Bronchus fibroblast of lung (primary cell): ENCODE measurements at places on chromosomes 1 and 21. TPM values are rescaled to one million over a fixed set of nuclear protein-coding genes. Genes with fewer than 3 reads are reported as not detected.

NIPAL3 gene
- 38.9 and 39.7 TPM in 2 replicates for total RNA-seq

GPR25 gene
- not detected in 2 replicates for total RNA-seq

SMIM12 gene
- total RNA-seq, result 28.6 and 32.6 TPM in 2 replicates

GJB3 gene
- total RNA-seq, result not detected in 2 replicates

RXFP4 gene
- not detected in 2 replicates for total RNA-seq

C1orf116 gene
- total RNA-seq, result under 0.01 and 0.15 TPM in 2 replicates

MMEL1 gene
- total RNA-seq, result not detected in 2 replicates

SPRR2B gene
- total RNA-seq, result not detected in 2 replicates

FMO4 gene
- 1.2 and 1.8 TPM in 2 replicates for total RNA-seq

OR10J1 gene
- not detected in 2 replicates for total RNA-seq

TEDDM1 gene
- total RNA-seq, result not detected in 2 replicates

PARP1 gene
- 154 and 157 TPM in 2 replicates for total RNA-seq

SVBP gene
- total RNA-seq, result 12.9 and 19.0 TPM in 2 replicates

TRAF3IP3 gene
- 0.15 TPM in 1 of 2 replicates, not detected in the other for total RNA-seq

KRTAP7-1 gene
- not detected in 2 replicates for total RNA-seq

TDRD5 gene
- not detected in 2 replicates for total RNA-seq

SPRR2E gene
- not detected in 2 replicates for total RNA-seq

TFF2 gene
- not detected in 2 replicates for total RNA-seq

RPS6KA1 gene
- 7.9 and 10.9 TPM in 2 replicates for total RNA-seq

ETV3L gene
- total RNA-seq, result not detected in 2 replicates

KRTAP19-1 gene
- total RNA-seq, result not detected in 2 replicates

SPATA1 gene
- total RNA-seq, result not detected in 2 replicates

C1orf87 gene
- total RNA-seq, result under 0.01 TPM in 1 of 2 replicates, not detected in the other

IFNLR1 gene
- total RNA-seq, result not detected in 2 replicates
